Caki2 (cell line): ENCODE measurements at places on chromosomes 6 and 20. TPM values are rescaled to one million over a fixed set of nuclear protein-coding genes. Genes with fewer than 3 reads are reported as not detected.

CGAS gene
- total RNA-seq, result 18.9 and 21.9 TPM in 2 replicates

SGK2 gene
- total RNA-seq, result 40.6 and 45.5 TPM in 2 replicates

DYNLT2 gene
- 0.54 and 0.81 TPM in 2 replicates for total RNA-seq

- no peak for DNase-seq
Measured at GRCh38 chr6:119738425-119738824, 388.9 kb upstream of the MAN1A1 start.

DNA sequence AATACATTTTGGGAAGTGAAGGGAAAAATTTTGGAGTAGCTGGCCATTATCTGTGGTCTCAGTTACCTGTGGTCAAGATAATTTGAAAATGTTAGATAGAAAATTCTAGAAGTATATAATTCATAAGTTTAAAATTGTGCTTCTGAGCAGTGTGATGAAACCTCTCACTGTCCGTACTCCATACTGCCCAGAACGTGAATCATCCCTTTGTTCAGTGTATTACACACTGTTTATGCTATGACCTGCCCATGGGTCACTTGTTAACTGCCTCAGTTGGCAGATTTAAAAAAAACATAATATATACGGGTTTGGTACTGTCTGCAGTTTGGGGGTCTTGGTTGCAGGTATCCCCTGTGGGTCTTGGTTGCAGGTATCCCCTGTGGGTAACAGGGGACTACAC is 4.1 kb upstream of the CALHM5 start:
- DNase-seq, result no peak

DNA sequence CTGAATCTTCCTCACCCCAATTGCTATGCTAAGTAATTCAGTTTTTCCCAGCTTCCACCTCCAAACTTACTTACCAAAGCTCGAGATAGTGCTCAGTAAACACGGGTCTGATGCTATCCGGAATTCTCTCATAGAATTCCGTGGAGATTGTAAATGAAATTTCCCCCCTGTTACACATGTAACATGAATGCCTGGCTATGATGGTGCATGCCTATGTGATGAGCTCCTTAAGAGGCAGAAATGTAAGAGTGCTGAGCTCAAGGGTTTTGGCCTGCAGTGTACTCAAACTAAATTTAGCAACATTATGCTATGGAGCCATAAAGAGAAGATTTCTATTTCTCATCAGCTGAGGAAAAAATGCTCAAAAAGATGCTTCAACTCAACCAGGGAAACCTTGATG is 133.4 kb upstream of the FUT9 start:
- DNase-seq, result no peak

- DNase-seq, result no peak
Measured at GRCh38 chr6:150929416-150929815, 63.9 kb downstream of the MTHFD1L start.

GRCh38 chr6:18324706-18325042 is 60.3 kb upstream of the DEK start:
- DNase-seq, result no peak

- DNase-seq, result no peak
Measured at GRCh38 chr20:62238569-62239277, 402 bp downstream of the OSBPL2 start.
